Caco-2 (cell line): ENCODE measurements at places on chromosomes 16 and 17. TPM values are rescaled to one million over a fixed set of nuclear protein-coding genes. Genes with fewer than 3 reads are reported as not detected.

DNA sequence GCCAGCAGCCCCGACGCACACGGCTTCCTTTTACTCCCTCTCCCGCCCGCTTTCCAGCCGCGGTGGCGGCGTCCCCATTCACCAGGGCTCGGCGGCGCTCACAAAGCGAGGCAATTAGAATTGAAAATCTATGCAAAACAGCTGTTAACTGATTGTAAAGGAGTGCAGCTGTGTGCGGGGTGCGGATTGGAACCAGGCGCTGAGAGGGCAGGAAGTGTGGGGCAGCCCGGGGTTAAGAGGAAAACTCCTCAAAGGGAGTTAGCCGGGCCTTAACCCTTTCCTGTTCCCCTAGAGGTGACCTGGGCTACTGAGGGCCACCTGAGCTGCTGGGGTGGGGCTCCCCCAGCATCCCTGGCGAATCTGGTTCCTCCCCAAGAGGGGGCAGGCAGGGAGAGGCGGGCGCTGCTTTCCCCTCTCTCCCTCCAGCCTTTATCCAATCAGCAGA lies 5.8 kb upstream of the GSE1 start:
- no peaks in the 10 kb centered on the region for H3K27me3 ChIP-seq
- H3K4me1 ChIP-seq: peaks cover 36% of the 10 kb centered on the region
- H3K36me3 ChIP-seq: no peaks in the 10 kb centered on the region
- DNase-seq: no peak
- no peak overlapping the region for H3K27ac ChIP-seq
- no peak overlapping the region for H3K4me3 ChIP-seq

GRCh38 chr17:75502072-75502720 lies 13.1 kb downstream of the CASKIN2 start:
- peaks cover 1% of the 10 kb centered on the region; the same call in 1 of the 2 replicates for H3K36me3 ChIP-seq
- H3K27me3 ChIP-seq: no peaks in the 10 kb centered on the region
- no peak for DNase-seq
- H3K4me1 ChIP-seq: no peaks in the 10 kb centered on the region

NTN1 gene
- total RNA-seq: 0.86 and 0.88 TPM in 2 replicates

CIAO2B gene
- total RNA-seq: 117 and 119 TPM in 2 replicates

CAVIN1 gene
- 143 and 173 TPM in 2 replicates for total RNA-seq

DNA sequence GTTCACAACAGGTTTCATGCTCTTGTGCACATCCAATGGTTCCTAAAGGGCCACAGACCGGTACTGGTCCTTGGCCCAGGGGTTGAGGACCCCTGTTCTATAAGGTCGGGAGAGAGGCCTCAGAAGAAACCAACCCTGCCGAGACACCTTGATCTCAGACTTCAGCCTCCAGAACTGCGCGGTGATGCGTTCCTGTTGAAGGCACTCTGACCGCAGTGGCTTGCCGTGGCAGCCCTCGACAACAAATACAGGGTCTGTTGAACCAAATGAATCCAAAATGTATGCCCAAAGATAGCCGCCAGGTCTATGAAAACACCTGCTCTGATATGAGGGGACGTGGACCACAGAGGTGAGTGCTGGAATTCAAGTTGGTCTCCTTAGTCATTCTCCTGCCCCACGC lies 389.8 kb downstream of the SEC14L1 start:
- DNase-seq: no peak
- H3K27me3 ChIP-seq: no peaks in the 10 kb centered on the region
- H3K27ac ChIP-seq: no peak overlapping the region
- H3K4me3 ChIP-seq: no peak overlapping the region
